ENCODE measurements at places on chromosomes 4 and X. TPM values are rescaled to one million over a fixed set of nuclear protein-coding genes. Genes with fewer than 3 reads are reported as not detected.

DNA sequence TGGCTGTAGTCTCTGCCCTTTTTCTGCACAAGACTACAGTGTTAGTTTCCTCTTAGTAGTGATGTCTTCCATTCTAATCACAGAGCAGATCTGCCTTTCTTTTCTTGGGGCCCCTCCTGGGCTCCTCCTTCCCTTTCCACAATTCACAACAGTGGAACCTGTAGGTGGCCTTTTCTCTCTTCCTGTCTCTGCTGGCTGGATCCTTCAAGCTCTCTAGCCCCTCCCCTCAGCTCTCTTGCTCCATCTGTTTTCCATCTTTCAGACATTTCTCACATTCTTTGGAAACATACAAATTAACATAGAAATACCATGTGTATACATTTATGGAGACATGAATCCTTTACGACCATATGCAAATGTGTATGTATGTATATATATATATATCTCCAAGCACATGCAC is 304 bp upstream of the SPIN2A start:
- no peak for DNase-seq

GRCh38 chrX:50432829-50433289 is 37.8 kb downstream of the DGKK start:
- no peak for DNase-seq

GRCh38 chrX:10325611-10326010 is 168.8 kb downstream of the CLCN4 start:
- DNase-seq: no peak

GRCh38 chrX:119647552-119648420 is 41.6 kb upstream of the NKRF start:
- DNase-seq: no peak

DNA sequence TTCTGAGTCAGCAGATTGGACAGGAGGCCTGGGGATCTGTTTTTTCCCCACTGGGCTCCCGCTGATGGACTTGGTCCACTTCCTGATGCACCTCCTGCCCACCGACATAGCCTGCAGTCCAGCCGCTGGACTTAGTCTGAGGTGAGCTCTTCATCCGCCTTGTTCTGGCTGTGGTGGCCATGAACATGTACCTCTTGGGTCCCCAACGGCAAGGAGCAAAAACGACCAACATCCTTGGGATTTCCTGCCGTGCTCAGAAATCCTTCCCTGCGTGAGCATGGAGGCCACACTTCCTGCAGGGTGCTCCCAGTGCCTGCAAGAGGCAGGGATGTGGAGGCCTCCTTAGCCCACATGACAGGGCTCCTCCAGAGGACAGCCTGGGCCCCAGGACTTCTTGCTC is 76.8 kb downstream of the CRMP1 start:
- no peak for DNase-seq

- no peak for DNase-seq
Observed at GRCh38 chr4:180099957-180100356, 2143.2 kb upstream of the TENM3 start.

GRCh38 chrX:120660637-120661036 is 30.8 kb upstream of the C1GALT1C1 start:
- no peak for DNase-seq

GRCh38 chr4:155033604-155034003 is 174.8 kb upstream of the NPY2R start:
- DNase-seq: no peak

Gene ITIH6
- total RNA-seq: 0.02 TPM

Gene ADH1C
- not detected for total RNA-seq

Gene STBD1
- total RNA-seq: 3.3 TPM

Gene SPP1
- total RNA-seq: 1,528 TPM

Data from NCI-H460 (cell line).